DMS153 (cell line): ENCODE measurements at places on chromosomes 1 and 21.

DNA sequence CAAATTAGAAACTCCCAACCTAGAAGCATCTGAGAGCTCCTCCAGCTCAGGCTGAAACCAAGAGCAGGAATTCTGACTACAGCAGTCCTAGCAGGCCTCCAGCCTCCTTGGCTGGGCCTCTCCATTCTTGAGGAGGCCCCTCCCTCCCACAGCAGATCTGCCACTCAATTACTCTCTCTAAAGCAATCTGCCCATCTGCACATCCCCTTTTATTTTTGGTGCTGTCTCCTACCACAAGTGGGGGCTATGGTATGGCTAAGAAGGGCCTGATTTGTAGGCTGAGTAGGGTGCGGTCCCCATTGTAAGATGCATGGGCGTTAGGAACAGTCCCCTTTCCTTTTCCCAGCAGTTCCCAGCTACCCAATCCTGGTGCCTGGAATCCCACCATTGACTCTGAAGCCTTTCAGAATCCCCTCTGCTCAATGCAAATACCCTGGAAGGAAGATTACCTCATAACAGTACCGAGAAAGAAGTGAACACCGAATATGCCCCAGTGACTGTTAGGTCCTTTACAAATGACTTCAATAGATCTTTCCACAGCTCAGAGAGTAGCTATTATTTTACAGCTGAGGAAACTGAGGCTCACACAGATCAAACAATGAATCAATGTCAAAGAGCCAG is 11.6 kb upstream of the TTC39A start:
- DNase-seq = no peak

- DNase-seq = no peak
These were observed 314 bp downstream of the DPH5 start for GRCh38 chr1:101025283-101025656.

DNA sequence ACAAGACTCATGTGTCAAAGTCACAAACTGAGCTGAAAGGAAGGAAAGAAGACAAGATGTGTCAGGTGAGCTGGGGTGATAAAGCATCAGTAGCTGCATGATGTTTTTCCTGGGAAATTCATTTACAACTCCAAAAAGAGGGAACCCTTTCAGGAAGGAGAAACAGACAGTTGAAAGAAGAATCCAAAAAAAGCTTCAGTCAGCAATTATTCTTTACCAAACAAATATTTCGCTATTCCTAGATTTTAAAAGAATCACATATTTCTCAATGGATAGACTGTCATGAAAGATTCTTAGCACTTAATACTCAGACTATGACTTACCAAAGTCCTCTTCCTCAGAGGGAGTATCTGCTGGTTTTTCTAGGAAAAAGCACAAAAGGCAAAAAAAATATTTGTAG is 214.7 kb downstream of the SLC44A5 start:
- no peak for DNase-seq

DNA sequence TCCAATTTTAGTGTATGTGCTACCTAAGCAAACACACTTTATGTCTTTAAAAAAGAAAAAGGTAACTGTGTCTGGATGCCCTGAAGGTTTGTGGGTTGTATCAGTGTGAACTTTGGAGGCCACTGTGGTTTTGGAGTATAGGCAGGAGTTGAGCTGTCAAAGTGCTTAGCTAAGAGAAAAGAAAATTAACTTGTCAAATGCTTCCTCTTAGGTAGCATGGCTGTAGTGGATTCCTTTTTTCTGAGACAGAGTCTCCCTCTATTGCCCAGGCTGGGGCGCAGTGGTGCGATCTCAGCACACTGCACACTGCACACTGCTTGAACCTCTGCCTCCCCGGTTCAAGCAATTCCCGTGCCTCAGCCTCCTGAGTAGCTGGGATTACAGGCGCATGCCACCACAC is 11.2 kb upstream of the SLC41A1 start:
- DNase-seq = no peak
